ENCODE measurements at places on chromosomes 4 and X. TPM values are rescaled to one million over a fixed set of nuclear protein-coding genes. Genes with fewer than 3 reads are reported as not detected.

The TNIP2 gene
- polyA plus RNA-seq: 29.3 TPM

The DTHD1 gene
- 0.04 TPM for polyA plus RNA-seq

The ENOX2 gene
- polyA plus RNA-seq: 2.2 TPM

The CXCL6 gene
- 1.4 TPM for polyA plus RNA-seq

The ABCG2 gene
- polyA plus RNA-seq: 0.81 TPM

The NFXL1 gene
- polyA plus RNA-seq: 4.6 TPM

The PDGFRA gene
- 3.9 TPM for polyA plus RNA-seq

The TREX2 gene
- polyA plus RNA-seq: 1.9 TPM

The INTU gene
- polyA plus RNA-seq: 2.3 TPM

The PAGE2 gene
- not detected for polyA plus RNA-seq

The PPP1R2C gene
- not detected for polyA plus RNA-seq

The EMD gene
- polyA plus RNA-seq: 83.9 TPM

The SULT1B1 gene
- polyA plus RNA-seq: 0.41 TPM

The DSPP gene
- polyA plus RNA-seq: not detected

The GAGE1 gene
- not detected for polyA plus RNA-seq

The PCYT1B gene
- 0.40 TPM for polyA plus RNA-seq

The NOCT gene
- polyA plus RNA-seq: 1.8 TPM

The NSG1 gene
- 11.3 TPM for polyA plus RNA-seq

The DCAF16 gene
- 6.5 TPM for polyA plus RNA-seq

The STAG2 gene
- 13.5 TPM for polyA plus RNA-seq

Measured in esophagus (tissue), 2 donors.